ENCODE measurements at places on chromosomes 1 and 21. TPM values are rescaled to one million over a fixed set of nuclear protein-coding genes. Genes with fewer than 3 reads are reported as not detected.

The TXNDC12 gene
- total RNA-seq: 25.7 TPM

The CSMD2 gene
- 0.26 TPM for total RNA-seq

The SLC19A2 gene
- 15.0 TPM for total RNA-seq

The CRYBG2 gene
- total RNA-seq: 3.6 TPM

The COPA gene
- total RNA-seq: 75.8 TPM

The LMX1A gene
- not detected for total RNA-seq

The TSSK3 gene
- total RNA-seq: 12.2 TPM
